ENCODE measurements at places on chromosomes 7 and 10. TPM values are rescaled to one million over a fixed set of nuclear protein-coding genes. Genes with fewer than 3 reads are reported as not detected.

ARHGAP22 gene
- 3.0 TPM for total RNA-seq

GRCh38 chr7:43649755-43650274 is 66.9 kb downstream of the STK17A start:
- no peaks in the 10 kb centered on the region for H3K36me3 ChIP-seq
- H3K27me3 ChIP-seq, result no peaks in the 10 kb centered on the region
- H3K4me3 ChIP-seq, result no peak overlapping the region
- peaks cover 33% of the 10 kb centered on the region for H3K4me1 ChIP-seq
- peak overlapping the region; percentile 90 for H3K27ac ChIP-seq
- no peak for DNase-seq

DNA sequence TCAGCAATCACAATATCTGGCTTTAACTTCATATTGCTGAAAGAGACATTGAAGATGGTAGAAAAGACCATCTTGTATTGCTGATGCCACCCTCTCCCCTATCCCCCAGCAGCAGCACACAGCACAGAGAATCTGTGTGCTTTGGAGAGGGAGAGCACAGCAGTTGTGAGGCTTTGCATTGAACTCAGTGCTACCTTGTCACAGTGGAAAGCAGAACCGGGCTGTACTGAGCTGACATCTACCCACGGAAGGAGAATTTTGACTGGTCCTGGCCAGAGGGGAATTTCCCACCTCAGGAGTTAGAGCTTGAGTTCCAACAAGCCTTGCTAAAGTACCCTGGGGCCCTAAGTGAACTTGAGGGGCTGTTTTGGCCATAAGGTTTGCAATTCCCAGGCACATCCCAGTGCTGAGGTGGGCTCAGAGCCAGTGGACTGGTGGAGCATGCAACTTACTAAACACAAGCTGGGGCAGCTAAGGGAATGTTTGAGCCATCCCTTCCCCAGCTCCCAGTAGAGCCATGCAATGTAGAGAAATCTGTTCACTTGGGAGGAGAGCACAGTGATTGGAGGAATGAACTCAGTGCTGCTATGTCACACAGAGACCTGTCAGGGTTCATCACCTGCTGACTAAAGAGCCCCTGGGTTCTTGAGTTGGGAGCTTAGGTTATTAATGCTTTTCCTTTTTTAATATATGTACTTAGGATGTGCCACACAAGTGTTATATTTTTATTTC is 62.1 kb downstream of the OR13A1 start:
- no peak overlapping the region for H3K27ac ChIP-seq
- H3K36me3 ChIP-seq, result no peaks in the 10 kb centered on the region
- no peaks in the 10 kb centered on the region for H3K27me3 ChIP-seq
- DNase-seq, result no peak

ACTL6B gene
- total RNA-seq, result not detected

GRCh38 chr10:124033887-124034218 is 59.5 kb downstream of the CHST15 start:
- peak overlapping the region; percentile 38 for H3K27ac ChIP-seq
- H3K4me1 ChIP-seq, result no peaks in the 10 kb centered on the region
- no peak overlapping the region for H3K4me3 ChIP-seq
- DNase-seq, result no peak
- H3K36me3 ChIP-seq, result no peaks in the 10 kb centered on the region
- H3K27me3 ChIP-seq, result no peaks in the 10 kb centered on the region

- peak overlapping the region; percentile 96 for H3K27ac ChIP-seq
Measured at GRCh38 chr10:22436526-22436892, 91.2 kb downstream of the SPAG6 start.

GRCh38 chr10:5523796-5524574 is 776 bp upstream of the CALML3 start:
- H3K4me3 ChIP-seq, result no peak overlapping the region
- no peaks in the 10 kb centered on the region for H3K27me3 ChIP-seq
- H3K4me1 ChIP-seq, result no peaks in the 10 kb centered on the region
- no peak overlapping the region for H3K27ac ChIP-seq
- H3K36me3 ChIP-seq, result no peaks in the 10 kb centered on the region
- no peak for DNase-seq

All from uterus (tissue), 4 donors.